ENCODE measurements at places on chromosomes 1 and 21.

GRCh38 chr1:207672522-207673130 lies 27.7 kb downstream of the CR1L start:
- DNase-seq, result no peak

GRCh38 chr1:87329526-87330056 lies 911 bp downstream of the LMO4 start:
- no peak for DNase-seq

- DNase-seq, result no peak
These were observed 51.1 kb downstream of the IER5 start for GRCh38 chr1:181139631-181140061.

GRCh38 chr1:93672069-93672468 lies 9.6 kb downstream of the BCAR3 start:
- no peak for DNase-seq

GRCh38 chr1:107501081-107501605 lies 360.3 kb downstream of the NTNG1 start:
- no peak for DNase-seq

GRCh38 chr1:92754000-92754718 lies 30.7 kb downstream of the EVI5 start:
- DNase-seq, result no peak

GRCh38 chr1:3717715-3718601 lies 34.3 kb upstream of the CCDC27 start:
- peak; percentile 13 for DNase-seq

DNA sequence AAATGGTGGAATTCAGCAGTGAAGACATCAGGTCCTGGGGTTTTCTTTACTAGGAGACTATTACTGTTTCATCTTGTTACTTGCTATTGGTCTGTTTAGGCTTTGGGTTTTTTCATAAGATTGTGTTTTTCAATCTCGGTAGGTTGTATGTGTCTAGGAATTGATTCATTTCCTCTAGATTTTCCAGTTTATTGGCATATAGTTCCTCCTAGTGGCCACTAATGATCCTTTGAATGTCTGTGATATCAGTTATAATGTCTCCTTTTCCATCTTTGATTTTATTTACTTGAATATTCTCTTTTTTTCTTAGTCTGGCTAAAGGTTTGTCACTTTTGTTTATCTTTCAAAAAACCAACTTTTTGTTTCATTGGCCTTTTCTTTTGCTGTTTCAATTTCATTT lies 233.0 kb downstream of the RWDD3 start:
- no peak for DNase-seq

DNA sequence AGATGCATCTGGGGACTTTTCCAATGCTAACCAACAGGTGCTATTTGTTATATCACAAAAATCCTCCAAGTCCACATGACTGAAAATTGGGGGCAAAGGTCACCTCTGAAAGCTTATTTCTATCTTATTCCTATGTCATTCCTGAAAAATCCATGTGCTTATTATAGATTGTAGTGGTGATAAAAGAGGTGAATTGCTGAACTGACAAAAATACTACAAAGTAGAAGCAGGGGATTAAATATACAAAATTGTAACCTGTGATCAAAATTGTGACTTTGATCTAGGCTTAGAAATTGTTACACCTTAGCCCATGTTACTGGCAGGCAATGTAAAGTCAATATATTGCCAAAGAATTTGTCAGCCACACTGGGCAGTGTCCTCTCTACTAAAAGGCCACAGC lies 62.3 kb downstream of the IER5 start:
- DNase-seq, result no peak

GRCh38 chr21:34797921-34798535 lies 129.2 kb downstream of the CLIC6 start:
- no peak for DNase-seq

GRCh38 chr1:172449585-172450523 lies 6.0 kb upstream of the PIGC start:
- peak; percentile 40 for DNase-seq

GRCh38 chr1:229759037-229759435 lies 133.0 kb downstream of the URB2 start:
- DNase-seq, result no peak

GRCh38 chr1:7278045-7278444 lies 492.8 kb downstream of the CAMTA1 start:
- no peak for DNase-seq

DNA sequence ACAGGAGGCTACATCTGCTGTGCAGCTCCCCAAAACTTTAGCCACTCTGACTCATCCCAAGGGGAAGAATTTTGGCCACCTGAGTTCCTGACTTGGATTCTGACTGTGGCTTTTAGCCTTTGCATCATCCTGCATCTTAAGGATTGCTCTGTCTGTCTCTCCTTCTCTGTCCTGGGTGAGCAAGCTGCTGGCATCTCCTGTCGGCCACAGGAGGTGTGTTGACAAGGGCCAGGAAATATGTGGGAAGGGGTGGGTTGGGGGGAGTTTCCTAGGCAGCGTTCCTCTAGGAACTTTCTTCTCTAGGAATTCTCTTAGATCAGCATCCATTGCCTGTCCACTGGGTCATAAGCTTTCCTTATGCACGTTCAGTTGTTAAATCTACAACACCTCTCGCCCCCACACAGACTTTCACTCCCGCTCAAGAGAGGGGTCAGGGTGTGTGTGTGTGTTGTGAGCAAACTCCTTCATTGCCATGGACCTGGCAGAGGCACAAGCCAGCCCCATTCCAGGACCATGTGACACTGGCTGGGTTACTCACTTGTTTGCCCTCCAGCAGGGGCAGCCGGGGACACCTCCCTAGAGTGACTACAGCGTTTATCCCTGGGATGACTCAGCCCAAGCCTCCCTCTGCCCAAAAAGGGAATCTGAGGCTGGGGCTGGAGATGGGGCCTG lies 145.0 kb upstream of the DUSP10 start:
- no peak for DNase-seq

- DNase-seq, result no peak
These were observed 1527.1 kb downstream of the PLA2G4A start for GRCh38 chr1:188355847-188356246.

GRCh38 chr21:46429754-46430681 lies 28.7 kb upstream of the DIP2A start:
- DNase-seq, result no peak

DNA sequence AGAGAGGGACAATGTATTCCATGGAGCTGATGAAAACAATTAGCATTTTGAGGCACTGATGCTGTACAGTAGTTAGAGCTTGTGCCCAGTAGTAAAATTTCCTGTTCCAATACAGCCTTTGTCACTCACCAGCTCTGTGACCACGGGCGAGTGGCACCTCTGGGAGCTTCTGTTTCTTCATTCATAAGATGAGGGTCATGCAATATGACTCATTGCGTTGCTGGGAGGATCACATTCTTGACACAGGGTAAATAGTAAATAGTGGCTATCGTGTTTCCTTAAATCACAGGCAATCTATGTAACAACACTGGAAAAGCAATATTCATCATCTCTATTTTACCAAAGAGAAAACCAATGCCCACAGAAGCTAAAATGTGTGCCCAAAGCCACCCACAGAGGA lies 4.5 kb upstream of the LRRC52 start:
- no peak for DNase-seq

DNA sequence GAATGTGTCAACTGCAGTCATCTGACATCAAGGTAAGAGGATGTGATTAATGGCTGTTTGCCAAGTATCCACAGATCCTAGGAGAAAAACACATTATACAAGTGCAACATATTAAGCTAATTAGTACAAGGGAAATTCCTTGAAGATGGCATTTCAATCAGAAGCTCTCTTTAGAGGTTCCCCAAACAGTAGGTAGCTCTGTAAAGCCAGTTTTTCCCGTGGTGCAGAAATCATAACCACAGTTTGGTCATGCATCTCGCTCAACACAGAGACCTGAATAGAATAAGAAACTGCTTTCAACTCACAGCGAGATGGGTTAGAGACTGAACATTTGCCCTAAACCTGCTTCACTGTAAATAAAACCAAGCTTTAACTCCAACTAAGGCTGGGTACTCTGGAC lies 230.5 kb upstream of the CAMK1G start:
- DNase-seq, result no peak

DNA sequence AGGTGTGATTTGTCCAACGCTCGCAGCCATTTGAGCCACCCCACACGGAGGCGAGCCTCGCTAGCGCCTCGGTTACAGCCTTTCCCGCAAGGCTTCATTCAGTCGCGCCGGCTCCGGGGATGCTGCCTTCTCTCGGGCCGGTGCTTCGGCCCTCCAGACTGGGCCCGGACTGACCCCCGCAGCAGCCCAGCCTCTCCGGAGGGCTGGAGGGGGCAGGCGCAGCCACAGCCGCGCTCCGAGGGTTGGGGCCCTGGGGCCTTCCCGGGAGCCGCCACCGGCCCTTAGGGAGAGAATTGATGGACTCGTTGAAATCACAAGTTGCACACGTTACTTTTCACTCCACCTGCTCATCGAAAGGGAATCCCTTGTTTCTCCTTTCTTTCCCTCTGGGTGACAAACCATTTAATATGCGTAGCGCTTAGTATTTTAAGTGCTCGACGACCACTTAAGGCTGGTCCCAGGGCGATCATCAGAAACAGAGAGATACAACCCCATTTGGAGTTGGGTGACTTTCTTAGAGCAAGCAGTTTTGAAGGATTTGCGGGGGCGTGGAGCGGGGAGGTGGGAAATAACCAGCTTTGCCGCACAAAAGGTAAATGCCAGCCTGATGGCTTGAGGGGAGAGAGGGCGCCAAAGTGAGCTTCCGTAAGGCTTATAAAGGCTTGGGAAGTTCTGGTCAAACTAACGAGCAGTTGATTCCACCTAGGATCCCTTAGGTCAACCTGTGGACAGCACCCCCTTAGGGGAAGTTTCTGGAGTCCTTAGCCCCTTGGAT lies 24.6 kb upstream of the ENAH start:
- no peak for DNase-seq

DNA sequence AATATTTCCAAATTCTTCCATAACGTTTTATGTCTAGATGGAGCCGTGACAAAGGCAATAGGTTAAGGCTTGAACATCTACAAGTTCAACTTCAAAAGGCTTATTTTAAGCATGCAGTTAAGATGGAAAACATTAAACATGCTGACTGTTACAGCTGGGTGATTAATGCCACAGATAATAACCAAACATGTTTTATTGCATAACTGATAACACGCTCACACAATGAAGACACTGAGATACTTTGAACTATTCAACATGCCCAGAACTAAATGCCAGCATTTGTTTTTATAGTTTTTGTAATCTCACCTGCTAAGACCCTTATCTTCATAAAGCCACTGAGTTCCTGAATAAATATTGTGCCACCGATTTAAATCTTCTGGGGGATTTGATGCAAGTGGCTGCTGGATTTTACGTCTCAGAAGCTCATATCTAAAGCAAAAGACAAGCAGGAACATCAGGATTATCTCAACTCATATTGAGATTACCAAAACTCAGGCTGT lies 310.4 kb downstream of the KCTD3 start:
- DNase-seq, result no peak

DNA sequence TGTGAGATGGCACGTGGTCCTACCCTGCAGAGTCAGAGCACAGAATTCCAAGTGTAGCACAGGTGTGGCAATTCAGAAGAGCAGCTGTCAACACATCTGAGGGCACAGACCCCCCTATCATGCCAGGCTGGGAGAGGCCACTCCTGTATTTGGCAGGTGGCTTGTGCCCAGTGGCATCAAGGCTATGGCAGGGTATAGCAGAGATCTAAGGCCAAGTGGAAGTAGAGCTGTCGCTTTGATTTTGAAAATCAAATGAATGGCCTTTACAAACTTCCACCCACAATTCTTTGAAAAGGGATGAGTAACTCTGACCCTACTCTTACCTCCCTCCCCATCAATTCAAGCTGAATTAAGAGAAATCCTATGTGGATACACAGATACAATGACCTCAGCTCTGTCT lies 13.4 kb downstream of the C1orf116 start:
- no peak for DNase-seq

DNA sequence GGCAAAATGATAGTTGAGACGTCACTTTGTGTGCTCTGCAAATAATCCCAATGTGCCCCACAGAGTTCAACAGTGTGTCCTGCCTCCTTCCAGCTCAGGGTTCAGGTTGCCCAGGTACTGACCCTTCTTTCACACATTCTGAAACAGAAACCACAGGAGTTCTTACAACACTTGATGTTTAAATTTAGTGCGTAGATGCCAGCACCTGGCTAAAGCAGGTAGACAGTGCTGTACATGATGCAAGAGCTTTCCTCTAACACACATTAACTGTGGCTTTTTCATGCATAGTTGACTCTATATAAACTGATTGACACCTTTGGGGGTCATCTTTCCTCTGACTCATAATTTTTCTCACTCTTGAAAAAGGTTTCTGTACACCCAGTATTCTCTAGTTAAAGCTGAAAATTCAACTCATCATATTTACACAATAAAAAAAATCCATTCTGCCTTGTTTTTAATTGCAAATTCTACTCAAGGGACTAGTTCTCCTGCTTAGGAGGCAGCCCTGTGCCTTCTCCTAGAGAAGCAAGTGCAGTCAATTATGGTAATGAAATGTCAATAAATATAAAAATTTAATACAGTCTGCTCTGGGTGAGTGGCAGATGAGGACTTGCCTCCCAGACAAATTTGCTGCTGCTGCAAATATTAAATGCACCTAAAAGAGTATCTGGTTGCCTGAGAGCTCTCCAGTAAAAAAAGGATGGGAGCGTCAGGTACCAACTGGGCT lies 91.4 kb downstream of the NR5A2 start:
- DNase-seq, result no peak

GRCh38 chr1:65276197-65276939 lies 33.0 kb upstream of the DNAJC6 start:
- no peak for DNase-seq

GRCh38 chr1:230581446-230582079 lies 60.7 kb upstream of the COG2 start:
- no peak for DNase-seq

DNA sequence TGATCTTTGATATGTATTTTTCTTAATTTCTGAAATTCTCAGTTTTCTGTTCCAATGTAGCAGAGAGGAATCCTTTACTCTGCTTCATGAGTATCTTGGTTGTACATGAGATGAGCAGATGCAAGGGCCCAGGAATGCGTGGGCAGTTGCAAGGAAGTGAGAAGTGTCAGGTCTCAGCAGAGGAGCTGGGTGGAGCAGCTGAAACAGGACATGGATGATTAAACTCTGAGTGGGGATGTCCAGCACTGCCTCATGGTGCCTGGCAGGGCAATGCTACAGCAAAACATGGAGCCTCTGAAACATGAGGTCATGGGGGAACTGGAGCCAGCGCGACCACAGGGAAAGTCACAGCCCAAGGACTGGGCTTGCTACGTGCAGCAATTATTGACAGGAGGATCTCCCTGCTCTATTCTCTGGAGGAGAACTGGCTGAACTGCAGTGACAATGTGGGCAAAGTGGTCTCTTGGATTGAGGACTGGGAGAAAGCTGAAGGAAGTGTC lies 48.4 kb downstream of the COLGALT2 start:
- peak; percentile 51 for DNase-seq

DNA sequence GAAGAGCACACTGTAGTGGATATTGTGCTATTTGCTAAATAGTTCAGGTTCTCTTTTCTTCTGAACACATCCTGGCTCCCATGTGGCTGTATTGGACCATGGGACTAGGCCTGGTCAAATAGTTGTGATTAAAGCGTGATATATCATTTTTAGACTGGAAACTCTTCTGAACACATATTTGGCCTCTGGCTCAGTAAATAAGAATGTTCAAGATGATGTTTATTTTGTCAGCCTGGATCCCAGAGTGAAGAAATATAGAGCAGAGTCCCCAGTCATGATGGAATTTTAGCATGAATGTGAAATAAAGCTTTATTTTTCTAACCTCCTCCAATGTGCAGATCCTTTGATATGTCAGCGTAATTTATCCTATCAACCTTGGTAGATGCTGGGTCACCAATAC lies 542.6 kb downstream of the ADGRL2 start:
- DNase-seq, result no peak

GRCh38 chr1:165129568-165130164 lies 226.8 kb downstream of the LMX1A start:
- DNase-seq, result peak; percentile 15

All from T-helper 2 cell treated with Interferon-gamma antibody and Interleukin-4, amounts not matched to agents 5 μg/mL and 100 μg/mL, for 36 hours (primary cell).